ENCODE measurements at places on chromosomes 2 and 18. TPM values are rescaled to one million over a fixed set of nuclear protein-coding genes. Genes with fewer than 3 reads are reported as not detected.
A peak's percentile ranks its signal among the peaks of the same experiment; 100 is the strongest.

DNA sequence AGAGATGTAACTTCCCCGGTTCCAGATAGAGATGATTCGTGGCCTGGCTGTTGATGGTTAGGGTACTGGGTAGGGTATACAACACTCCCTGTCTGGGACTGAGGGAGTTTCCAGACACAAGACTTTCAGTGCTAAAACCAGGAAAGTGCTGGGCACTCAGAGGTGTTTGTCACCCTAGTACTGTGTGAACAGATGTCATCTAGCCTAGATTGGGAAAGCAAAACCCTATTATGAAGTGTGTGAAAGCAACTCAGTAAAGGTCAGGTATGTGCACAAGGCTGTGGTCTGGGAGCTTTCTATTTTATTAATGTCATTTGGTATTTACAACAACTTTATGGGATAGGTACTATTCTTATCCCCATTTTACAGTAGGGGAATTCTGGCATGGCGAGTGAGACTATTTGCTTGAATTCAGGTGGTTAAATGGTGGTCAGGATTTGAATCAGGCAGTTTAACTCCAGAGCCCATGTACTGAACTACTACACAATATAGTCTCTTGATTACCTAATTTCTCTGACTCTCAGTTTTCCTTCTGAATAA, 2.6 kb downstream of the BZW1 start:
- no peak for DNase-seq

DNA sequence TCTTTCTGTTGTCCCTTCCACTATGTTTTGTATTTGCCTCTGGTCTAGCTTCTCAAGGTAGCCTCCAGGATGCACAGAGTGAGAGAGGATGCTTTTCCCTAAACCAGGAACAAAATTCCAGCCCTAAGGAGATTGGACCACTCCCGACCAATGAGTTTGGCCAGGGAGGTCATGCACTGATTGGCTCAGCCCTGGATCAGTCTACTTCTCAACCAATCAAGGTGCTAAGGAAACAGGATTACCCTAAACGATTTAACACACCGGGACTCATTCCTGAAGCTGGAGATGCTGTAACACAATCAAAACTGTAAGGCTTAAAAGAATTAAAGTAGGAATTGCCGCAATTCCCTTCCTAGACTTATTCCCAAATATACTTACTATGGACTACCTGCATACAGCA, 34.2 kb upstream of the NR4A2 start:
- DNase-seq: no peak

DNA sequence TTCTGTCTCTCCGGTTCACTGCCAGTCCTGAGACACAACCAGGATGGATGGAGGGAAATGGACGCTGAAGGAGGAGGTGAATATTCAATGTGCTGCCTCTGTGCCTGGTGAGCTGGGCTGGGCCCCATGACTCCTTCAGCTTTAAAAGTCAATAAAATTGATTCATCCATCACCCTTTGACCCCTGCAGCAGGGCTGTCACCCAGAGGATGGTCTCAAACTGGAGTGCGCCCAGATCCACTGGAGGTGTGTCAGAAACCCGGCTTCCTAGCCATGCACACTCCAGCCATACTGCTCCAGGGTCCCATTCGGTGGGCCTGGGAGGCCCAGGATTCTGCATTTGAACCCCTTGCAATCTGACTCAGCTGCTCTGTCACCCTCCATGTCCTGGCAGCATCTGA, 94.1 kb upstream of the BOD1L2 start:
- no peak for DNase-seq

DNA sequence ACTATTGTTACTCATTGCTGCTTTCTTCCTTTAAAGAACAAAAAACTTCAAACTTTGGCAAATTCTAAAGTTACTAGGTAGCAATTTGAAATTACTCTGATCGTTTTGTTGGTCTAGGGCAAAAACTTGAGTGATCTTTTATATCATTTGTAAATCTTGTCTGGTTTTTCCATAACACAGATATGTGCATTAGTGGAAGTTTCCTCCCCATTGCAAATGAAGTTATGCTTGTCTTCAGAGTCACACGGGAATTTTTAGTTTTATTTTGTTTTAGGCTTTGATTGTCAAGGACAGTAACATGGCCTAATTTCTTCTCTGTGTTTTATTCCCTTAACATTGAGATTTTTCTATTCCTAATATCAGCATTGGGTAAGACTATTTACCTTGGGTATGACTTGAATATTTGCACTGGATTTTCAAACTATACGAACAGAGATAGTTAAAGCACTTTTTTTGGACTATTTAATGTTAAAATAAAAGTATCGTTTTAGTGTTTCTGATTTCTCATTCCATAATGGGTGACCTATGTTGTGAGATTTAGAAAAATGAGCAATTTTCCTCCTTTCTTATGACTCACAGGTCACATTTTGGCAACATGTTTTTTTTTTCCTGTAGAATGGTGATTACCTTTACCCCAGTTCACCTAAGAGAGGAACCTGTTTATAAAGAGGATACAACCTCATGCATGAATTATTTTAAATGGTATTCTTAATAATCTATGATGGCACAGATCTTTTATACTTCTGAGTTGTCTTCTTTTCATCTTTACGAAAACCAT, 65.0 kb downstream of the BABAM2 start:
- no peak for DNase-seq

- DNase-seq: no peak
These were observed 240.3 kb downstream of the ZNF521 start for GRCh38 chr18:25111377-25112288.

DNA sequence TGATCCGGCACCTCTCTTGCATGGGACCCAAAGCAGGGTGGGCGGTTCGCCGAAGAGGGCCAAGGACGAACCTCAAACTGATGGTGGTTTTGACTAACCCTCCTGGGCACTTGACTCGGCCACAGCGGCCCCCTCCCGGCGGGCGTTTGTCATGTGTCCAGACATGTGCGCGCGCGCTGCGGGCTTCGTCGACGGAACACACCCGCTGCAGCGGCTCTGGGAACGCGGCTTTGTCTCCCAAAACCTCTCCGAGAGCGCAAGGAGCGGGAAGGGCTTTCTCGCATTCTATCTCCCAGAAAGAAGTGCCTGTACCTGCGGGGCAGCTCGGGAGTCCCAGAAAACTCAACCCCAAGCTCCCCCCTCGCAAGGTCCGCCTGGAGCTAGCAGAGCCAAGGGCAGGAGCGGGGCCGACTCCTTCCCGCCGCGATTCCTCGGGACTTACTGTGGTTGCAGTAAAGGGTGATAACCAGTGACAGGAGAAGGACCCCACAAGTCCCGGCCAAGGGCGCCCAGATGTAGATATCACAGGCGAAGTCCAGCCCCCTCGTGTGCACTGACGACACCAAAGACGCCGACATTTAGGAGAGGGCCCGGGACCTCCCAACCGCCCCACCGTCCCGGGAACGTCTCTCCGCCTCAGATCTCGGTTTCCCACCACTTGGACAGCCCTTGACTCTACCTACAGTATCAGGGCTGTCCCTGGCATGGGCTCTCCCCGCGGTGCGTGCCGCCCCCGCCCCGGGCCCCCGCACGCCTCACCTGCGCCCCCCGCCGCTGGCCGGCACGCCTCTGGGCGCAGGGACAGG, 1.6 kb downstream of the CD8A start:
- no peak for DNase-seq

- no peak for DNase-seq
These were observed 8.8 kb upstream of the AOX1 start for GRCh38 chr2:200577027-200577426.

DNA sequence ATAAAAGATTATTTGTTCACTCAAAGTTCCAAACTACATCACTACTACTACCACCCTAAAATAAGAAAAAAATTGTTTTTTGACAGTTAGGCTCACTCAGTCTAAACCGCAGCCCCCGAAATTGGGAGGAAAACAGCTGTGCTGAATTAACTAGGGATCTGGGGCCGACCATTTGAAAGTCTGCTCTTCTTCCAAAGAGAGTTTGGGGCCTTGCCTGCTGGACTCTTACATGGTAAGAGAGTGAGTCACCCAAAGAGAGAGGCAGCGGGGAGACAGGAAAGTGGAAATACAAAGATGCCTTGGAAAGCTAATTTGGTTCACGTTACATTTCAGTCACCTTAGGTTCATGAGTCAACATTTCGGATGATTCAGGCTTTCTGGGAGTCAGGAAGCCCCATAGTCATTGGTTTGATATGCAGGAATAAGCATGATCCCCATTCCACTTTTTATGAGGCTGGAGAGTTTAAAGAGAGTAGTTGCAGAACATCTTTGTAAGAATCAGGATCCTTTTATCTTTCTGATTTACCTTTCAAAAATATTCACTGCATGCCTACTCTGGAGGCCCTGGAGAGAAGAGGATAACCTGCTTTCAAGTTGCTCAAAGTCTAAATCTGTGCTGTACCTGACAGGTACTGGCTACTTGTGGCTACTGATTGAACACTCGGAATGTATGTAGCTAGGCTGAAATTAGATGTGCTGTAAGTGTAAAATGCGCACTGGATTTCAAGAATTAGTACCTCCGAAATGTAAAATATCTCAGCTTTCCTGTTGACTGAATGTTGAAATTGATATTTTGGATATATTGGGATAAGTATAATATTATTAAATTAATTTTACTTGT, 995 bp upstream of the RTN4 start:
- DNase-seq: peak; percentile 100

Gene TBR1
- total RNA-seq: not detected
